ENCODE measurements at places on chromosomes 7 and 10.

DNA sequence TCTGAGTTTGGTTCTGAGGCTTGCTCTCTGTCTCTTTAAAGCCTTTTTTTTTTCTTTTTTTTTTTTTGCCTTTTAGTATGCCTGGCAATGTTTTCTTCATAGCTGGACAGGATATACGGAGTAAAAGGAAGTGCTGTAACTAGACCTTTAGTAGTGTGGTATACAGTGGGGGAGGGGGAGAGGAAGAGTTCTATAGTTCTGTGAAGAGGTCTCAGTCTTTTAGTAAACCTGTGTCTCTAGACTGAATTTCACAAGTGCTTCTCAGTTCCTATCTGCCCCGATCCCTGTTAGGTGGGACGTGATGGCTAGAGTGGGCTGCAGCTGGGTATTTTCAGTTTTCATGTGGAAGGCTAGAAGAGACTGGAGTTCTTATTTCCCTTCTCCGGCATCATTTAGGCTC is 3.1 kb upstream of the ABCC2 start:
- DNase-seq = no peak

GRCh38 chr7:103613655-103614642 is 167.9 kb upstream of the SLC26A5 start:
- DNase-seq = no peak

DNA sequence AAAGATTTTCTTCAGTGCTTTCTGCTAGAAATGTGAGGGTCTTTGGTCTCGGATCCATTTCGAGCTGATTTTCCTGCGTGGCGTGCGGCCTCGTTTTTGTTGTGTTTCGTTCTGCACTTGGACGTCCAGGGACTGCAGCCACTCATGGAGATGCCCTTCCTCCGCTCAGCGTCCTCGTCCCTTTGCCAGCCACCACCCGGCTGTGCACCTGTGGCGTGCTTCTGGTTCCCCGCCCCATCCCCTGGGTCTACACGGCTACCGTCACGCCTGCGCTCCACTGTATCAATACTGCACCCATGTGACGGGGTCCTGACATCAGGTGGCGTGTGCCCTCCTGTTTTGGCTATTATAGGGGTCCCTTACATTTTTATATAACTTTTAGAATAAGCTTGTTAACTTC is 42.7 kb upstream of the NKX6-2 start:
- DNase-seq = no peak

GRCh38 chr7:135150072-135150782 is 2.4 kb downstream of the TMEM140 start:
- DNase-seq = no peak

DNA sequence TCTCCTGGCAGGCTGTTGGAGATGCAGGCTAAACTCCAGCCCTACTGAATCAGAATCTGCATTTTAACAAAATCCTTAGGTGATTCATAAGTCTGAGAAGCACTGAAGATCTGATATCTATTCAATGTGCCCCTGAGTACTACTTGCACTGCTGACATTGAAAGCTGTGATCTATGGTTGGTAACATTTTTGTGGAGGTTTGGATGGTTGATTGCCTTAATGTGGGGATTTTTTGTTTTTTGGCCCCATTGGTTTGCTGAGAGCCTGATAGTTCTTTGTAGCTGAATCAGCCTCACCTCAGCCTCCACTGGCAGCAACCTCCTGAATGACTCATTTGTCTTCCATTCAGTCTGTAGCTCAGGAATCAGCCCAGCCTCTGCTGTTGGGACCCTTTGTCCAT is 14.7 kb upstream of the LRRN3 start:
- DNase-seq = no peak

- no peak for DNase-seq
Observed at GRCh38 chr10:34786464-34786863, 28.6 kb downstream of the PARD3 start.

DNA sequence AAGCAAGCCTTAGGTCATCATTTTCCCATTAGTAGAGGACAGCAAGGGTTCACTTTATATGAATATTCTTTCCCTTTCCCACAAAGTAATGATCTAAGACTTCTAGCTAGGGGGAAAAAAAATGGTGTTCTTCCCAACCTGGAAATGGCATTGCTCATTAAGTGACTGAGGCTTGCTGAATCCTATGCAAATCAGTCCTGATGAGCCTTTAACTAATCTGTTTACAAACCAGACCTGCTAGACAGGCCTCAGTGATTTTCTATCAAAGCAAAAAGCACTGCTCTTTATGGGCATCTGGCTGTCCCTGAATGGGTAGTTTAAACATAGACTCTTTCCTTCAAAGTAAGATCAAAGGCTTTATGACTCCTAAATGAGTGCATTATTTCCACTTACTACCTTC is 146.3 kb downstream of the HIBADH start:
- no peak for DNase-seq

- no peak for DNase-seq
Observed at GRCh38 chr7:2621948-2622640, 9.7 kb upstream of the TTYH3 start.

DNA sequence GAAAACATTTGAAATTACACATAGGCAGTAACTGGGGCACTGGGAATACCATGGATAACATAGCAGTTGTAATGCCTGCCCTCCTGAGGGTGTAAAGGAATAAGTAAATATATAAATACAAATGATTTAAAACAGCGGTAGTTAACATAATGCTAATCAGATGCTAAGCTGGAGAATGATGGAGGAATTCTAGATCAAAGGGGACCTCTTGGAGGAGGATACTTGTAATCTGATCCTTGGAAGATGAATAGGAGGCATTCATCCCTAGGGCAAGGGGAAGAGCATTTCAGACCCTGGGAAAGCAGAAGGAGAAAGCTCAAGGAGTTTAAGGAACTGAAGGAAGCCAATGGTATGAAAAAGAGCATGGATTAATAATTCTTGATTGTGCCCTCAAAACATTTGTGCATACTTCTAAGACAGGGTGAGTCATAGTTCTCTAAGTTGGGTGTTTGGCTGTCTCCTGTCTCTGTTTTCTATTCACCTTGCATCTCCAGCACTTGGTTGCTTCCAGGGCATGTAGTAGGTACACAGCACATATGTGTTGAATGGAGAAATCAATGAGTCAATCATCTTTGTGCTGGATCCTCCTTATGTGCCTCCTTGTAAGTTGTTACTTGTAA is 54.8 kb upstream of the PLPP4 start:
- no peak for DNase-seq

DNA sequence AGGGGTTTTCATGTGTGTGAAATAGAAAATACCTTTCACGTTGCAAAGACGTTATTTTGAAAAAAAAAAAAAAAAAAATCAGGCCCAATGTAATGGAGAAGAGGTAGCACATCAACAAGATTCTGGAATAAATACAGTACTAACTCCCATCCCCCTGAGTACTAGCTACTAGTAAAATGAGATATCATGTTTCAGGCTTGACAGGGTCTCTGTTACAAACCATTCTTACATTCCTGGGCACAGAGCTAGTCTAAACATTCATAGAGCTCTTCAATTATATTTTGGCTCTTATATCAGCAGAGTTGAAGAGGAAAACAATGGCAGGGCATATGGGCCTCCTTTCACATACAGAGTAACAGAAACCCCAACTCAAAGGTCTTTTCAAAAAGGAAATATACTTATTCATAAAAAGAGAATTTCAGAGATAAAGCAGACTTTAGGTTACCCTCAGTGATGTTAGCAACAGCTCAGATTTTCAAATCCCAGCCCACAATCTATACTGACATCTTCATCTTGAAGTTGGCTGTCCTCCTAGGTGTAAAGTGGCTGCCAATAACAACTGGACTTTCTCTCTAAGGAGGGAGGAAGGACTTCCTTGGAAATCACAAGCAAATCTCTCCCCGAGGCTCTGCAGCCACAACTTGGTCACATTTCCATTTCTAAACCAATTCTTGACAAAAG is 18.6 kb downstream of the C7orf33 start:
- DNase-seq = no peak

- no peak for DNase-seq
Observed at GRCh38 chr10:81367132-81367531, 507.9 kb upstream of the NRG3 start.

DNA sequence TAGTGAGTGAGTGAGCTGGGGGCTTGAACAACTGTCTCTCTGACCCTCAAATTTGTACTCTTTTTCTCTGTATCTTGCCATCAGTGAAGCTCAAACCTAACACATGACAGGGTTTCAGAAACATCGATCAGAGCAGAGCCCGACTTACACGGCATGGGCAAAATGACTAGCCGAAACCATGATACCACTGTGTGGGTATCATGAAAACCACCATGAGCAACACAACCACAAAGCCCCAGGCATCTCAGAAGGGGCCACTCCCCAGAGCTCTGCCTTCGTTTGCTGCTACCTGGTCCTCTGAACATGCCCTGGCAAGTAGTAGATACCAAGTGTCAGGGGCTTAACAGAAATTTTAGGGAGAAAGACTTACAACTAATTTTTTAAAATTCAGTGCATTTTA is 308.5 kb downstream of the WDR11 start:
- no peak for DNase-seq

GRCh38 chr10:91759581-91759986 is 38.6 kb upstream of the TNKS2 start:
- no peak for DNase-seq

DNA sequence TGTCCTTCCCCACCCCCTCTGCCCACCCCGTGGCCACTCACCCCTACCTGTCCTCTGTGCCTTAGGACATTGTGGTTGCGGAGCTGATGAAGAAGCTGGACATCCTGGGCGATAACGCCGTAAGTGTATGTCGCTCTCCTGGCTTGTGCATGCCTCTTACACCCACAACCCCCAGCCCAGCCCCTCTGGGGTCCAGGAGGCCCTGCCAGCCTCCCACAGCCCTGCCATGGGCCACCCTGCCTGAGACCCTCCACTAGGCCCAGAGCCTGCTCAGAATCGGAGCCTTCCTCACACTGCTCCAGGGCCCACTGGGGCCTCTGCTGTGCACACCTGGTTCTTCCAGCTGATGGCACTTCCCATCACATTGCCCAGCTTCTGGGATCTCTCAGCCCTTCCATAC is 36.8 kb upstream of the DPYSL4 start:
- no peak for DNase-seq

DNA sequence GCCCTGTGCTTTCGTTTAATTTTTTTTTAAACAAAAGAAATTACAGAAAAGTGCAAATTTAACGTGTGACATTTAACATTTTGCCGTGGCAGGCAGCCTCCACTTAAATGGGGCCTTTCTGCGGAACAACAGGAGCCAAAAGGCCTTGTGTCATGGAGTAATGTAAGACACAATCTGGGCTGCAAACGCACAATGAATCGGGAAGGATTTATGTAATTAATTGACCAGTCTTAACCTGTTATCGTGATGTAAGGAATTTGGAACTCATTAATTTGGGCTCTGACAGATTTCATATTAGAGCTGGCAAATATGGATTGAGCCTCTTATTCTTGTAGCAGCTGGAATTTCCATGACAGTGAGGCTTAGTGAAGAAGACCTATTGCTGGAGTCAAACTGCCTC is 86.4 kb downstream of the SNX10 start:
- DNase-seq = no peak

- no peak for DNase-seq
Observed at GRCh38 chr10:35456784-35457183, 120.5 kb downstream of the CCNY start.

GRCh38 chr7:73397521-73398281 is 35.9 kb upstream of the FZD9 start:
- DNase-seq = no peak

- peak; percentile 61 for DNase-seq
Observed at GRCh38 chr10:87862679-87863052, 667 bp downstream of the KLLN start.

GRCh38 chr7:29040579-29040925 is 82.4 kb upstream of the TRIL start:
- no peak for DNase-seq

DNA sequence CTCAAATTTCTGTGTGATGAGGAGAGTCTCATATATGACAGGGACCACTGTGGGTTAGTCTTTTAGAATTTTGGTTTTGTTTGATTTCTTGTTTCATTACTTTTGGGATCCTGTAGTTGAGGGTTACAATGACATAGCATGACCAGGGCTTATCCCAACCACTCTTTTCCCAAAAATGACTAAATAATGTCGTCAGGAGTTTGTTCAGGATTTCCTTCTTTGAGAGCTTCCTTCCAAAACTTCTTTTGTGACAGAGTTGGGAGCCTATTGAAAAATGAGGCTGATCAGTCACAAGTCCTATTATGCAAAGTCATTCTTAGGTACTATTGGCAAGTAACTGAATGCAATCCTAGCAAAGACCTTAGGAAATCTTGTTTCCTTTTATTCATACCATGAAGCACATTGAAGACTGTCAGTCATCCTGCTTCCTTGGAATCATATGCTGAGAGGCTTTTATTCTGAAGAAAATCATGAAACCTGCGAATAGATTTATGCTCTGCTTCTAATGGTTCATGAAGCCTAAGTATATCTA is 498.3 kb downstream of the LRMDA start:
- no peak for DNase-seq

DNA sequence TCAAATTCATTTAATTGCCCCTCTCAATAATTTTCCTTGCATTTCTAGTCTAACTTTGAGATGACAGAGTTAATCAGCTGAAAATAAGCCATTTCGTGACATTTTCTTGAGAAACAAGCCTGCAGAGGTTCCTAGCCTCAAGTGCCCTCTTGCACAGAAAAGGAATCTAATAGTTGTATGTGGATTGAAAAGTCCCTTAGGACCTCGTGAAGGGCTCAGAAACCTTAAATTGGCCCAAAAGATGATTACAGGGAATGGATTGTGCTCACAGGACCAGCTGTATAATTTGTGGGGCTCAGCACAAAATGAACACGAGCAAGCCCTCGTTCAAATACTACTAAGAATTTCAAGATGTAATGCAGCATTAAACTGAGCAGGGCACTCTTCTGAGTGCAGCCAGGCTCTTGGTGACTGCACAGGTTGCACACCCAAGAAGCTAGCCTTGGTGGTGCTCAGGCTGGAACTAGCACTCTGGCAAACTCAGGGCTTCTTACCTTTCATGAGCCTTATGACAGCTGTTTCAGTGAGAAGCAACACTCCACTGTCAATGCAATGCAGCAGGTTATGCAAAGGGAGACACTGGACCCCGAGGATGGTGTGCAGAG is 102.2 kb downstream of the GSAP start:
- DNase-seq = no peak

DNA sequence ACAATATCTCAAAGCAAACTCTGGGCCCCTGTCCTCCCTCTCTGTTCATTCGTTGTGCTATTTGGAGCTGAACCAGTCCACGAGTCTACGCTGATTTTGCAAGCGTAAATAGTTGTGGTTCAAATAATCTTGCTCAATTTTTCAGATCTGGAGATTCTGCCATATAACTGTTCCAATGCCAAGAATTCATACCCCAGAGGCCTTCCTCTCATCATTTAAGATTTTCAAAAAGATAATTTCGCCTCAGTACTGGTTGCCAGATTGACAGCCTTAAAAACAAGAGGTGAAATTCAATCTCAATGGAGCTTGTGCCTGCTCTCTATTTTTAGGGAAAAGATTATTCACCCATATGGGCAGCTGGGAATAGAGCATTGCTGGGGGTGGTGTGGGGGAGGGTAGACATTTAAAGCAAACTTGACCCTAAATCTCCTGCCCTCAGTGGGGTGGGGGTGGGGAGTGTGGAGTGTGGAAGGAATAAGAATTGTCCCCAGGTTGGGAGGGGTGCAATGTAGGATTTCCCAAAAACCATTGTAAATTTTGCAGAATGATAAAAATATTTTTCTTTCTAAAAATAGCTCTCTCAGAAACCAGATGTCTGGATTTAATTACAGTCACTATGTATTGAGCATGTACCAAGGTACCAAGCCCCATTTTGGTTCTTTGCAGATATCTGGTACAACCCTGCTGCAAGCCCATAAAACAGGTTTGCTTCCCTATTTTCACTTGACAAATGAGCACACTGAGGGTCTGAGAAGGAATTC is 104.7 kb upstream of the EEPD1 start:
- no peak for DNase-seq

GRCh38 chr7:130872756-130873448 is 138.9 kb upstream of the KLF14 start:
- no peak for DNase-seq
